Stimulated activated CD8-positive, alpha-beta memory T cell treated with anti-CD3 and anti-CD28 coated beads, Interleukin-4, amount 100 ng/mL, for 4 hours (primary cell): ENCODE measurements at places on chromosomes 11 and 22.

DNA sequence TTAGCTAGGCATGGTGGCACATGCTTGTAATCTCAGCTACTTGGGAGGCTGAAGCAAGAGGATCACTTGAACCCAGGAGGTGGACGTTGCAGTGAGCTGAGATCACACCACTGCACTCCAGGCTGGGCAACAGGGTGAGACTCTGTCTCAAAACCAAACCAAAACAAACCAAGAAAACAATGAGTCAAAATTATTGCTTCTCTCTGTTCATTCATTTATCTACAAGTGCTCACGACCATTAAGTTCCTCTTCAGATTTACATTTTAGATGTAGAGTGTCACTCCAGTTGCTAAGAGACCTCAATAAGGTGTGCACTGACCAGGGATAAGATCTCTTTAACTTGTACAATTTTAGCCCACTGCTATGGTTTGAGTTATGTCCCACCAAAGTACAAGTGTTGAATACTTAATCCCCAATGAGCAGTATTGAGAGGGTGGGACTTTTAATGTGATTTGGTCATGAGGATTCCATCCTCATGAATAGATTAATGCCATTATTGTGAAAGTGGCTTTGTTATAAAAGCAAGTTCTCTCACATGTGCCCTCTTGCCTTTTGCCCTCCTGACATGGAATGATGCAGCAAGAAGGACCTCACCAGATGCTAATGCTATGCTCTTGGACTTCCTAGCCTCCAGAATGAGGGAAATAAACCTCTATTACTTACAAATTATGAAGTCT, 7.8 kb downstream of the HNRNPUL2 start:
- no peak for DNase-seq

DNA sequence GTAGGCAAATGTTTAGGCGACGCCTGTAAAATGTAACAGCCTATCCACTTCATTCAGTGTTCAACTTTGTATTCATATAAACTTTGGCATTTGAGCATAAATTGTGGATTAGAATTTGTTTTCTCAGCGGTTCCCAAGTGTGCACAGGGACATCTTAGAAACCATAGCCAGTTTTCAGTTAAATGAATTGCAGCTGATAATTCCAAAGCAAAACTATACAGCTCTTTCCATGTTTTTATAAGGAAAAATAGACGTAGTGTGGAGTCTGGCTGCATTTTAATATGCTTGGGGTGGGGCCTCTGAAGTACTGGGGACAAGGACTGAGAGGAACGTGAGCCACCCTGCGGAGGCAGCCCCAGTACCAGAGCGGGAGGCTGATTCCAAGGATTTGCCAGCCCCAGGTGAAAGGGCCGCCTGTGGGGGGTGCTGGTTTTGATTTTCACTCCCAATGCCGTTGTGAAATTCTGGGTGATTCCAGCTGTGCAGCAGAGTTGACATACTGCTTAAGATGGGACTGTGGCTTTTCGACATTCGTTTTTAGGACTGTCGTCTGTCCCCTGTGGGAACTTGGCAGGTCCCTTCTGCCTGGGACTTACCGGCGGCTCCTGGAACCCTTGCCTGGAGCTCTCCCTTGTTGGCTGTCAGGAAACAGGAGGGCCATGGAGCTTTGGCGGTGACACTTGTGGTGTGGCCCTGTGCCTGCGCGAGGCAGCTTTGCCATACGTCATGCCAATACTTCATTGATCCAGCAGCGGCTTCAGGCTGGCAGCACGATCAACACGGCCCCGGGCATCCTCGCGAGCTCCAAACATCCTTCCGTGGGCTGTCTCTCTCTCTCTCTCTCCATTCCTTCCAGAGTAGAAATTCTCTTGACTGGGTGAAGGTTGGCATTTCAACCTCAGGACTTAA, 370.9 kb downstream of the TBC1D22A start:
- DNase-seq: no peak

DNA sequence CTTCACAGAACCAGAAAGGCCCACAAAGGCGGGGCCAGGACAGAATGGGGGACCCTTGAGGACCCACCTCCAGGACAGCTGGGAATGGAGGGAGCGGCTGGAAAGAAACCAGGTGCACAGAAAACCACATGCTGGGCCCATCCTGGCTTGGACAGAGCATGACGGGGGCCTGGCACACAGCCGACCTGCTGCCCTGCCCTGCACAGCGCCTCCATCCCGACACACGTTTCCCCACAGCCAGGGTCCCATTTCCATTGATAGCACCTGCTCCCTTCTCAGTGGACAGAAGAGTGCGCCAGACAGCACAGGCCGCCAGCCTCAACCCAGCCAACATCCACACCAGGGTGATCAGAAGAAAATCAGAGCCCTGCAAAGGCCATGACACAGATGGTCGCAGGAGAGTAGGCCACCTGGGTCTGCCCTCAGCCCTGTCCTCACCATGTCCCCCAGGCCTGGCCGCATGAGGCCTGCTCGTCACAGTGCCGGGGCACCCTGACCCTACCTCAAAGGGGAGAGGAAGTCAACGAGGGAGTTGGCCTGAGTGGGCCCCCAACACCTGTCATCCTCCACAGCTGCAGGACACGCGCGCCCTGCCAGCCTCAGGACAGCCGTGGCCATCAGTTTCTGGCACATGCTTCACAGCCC, 28.1 kb downstream of the BRD1 start:
- DNase-seq: no peak

- no peak for DNase-seq
These were observed 18.4 kb upstream of the MYOD1 start for GRCh38 chr11:17700991-17701390.

DNA sequence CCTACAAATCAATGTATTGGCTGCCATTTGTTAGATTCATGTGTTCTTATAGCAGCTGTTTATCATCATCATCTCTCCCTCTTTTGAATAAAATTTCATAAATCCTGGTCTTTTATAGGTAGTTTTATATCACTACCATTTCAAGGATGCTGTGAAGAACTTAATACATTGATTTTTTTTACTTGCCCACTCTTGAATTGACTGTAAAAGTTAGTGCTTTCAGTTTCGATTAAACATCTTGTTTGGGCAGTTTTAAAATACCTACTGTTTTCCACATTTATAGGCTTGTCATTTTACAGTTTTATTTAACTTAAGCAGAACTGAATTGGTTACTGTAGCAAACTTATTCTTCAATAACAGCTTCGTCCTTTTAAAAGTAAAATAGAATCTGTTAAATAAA, 59.5 kb downstream of the TTC17 start:
- no peak for DNase-seq

DNA sequence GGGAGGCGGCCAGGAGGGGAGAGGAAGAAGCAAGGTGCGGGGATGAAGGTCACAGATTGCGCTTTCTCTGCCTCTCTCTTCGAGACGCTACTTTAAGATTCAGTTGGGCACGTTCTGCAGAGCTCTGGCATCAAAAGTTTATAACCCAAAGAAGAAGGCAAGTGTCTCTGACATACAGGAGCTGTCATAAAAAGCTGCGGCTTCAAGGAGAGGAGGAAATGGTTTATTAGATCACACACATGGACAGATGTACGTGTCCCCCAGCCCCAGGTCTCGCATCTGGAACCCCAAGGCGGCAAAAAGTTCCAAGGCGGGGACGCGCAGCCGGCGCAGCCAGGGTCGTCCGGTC, 589.0 kb downstream of the OPCML start:
- no peak for DNase-seq

- no peak for DNase-seq
These were observed 1487.9 kb downstream of the TBC1D22A start for GRCh38 chr22:48250286-48250895.

- DNase-seq: no peak
These were observed 8.5 kb downstream of the SCN2B start for GRCh38 chr11:118167906-118168305.

DNA sequence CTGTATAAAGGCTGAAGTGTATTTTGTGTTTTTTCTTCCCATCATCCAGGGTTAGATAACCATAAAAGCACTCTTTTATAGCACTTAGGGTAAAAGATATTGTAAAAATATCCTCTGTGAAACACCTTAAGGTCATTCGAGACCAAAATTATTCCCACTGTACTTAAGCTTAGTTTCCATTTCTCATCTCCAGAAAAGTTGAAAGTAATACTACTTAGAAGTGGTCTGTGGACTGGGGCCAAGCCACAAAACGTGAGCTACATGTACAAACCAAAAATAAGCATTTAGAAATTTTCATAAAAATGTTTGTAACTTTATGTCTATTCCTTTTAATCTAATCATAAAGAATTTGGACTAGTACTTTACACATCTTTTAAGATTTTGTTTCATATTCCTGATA, 142.0 kb upstream of the NTM start:
- DNase-seq: no peak

DNA sequence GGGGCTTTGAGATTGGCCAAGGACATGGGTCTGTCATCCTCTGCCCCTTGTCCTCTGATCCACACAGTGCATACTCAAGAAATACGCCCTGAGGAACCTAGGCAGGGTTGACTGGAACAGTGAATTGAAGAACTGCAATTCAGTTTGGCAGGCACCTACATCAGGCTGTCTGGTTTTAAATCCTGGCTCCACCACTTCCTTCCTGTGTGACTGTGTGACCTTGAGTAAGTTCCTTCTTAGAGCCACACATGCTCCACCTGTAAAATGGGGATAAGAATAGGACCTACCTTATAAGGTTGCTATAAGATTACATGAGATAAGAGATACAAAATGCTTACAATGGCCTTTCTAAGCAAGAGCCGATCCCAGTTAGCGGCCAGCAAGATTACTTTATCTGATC, 15.8 kb upstream of the TCF20 start:
- no peak for DNase-seq

DNA sequence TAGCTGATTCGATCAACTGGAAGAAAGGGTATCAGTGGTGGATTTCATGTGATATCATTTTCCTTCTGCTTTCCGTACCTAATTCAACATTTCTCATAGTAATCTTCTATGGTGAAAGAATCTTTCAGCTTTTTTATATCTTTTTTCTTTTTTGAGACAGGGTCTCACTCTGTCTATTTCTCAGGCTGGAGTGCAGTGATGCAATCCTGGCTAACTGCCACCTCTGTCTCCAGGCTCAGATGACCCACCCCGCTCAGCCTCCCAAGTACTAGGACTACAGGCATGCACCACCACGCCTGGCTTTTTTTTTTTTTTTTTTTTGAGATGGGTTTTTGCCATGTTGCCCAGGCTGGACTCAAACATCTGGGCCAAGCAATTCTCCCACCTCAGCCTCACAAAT, 18.6 kb upstream of the CHORDC1 start:
- DNase-seq: no peak

- no peak for DNase-seq
These were observed 889 bp upstream of the DMC1 start for GRCh38 chr22:38570779-38571364.

- no peak for DNase-seq
These were observed 15.8 kb downstream of the OR8D1 start for GRCh38 chr11:124297921-124298320.

DNA sequence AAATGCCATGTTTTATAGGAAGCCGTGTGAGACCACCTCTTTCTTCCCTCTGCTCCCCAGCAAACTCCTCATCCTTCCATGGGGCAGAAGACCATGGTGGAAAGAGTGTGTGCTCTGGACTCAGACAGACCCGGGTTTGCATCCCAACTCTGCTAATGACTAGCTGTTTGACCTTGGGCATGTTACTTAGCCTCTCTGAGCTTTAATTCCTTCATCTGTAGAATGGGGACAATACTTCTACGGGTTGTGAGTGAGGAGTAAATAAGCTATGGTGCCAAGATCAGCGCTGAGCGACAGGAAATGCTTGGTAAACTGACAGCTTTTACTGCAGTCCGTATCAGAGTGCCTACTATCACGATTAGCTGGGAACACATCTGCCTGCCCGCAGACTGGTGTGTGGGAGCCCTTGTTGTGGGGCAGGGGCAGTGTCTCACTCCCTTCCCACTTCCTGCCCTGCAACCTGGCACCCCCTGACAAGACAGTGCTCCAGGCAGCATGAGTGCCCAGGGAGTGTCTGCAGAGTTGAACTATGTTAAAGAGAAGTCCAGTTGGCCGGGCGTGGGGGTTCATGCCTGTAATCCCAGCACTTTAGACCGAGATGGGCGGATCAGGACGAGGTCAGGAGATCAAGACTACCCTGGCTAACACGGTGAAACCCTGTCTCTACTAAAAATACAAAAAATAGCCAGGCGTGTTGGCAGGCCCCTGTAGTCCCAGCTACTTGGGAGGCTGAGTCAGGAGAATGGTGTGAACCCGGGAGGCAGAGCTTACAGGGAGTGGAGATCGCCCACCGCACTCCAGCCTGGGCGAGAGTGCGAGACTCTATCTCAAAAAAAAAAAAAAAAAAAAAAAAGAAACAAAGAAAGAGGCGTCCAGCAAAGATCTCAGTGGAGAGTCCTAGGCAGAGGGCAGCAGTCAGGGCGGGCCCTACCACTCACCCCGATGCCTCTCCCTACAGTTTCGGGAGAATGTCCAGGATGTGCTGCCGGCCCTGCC, 2.2 kb downstream of the SEC14L2 start:
- no peak for DNase-seq

- DNase-seq: no peak
These were observed 228.2 kb upstream of the ZC3H12C start for GRCh38 chr11:109864834-109865547.

GRCh38 chr11:15864026-15864805, 492.1 kb downstream of the SOX6 start:
- no peak for DNase-seq

DNA sequence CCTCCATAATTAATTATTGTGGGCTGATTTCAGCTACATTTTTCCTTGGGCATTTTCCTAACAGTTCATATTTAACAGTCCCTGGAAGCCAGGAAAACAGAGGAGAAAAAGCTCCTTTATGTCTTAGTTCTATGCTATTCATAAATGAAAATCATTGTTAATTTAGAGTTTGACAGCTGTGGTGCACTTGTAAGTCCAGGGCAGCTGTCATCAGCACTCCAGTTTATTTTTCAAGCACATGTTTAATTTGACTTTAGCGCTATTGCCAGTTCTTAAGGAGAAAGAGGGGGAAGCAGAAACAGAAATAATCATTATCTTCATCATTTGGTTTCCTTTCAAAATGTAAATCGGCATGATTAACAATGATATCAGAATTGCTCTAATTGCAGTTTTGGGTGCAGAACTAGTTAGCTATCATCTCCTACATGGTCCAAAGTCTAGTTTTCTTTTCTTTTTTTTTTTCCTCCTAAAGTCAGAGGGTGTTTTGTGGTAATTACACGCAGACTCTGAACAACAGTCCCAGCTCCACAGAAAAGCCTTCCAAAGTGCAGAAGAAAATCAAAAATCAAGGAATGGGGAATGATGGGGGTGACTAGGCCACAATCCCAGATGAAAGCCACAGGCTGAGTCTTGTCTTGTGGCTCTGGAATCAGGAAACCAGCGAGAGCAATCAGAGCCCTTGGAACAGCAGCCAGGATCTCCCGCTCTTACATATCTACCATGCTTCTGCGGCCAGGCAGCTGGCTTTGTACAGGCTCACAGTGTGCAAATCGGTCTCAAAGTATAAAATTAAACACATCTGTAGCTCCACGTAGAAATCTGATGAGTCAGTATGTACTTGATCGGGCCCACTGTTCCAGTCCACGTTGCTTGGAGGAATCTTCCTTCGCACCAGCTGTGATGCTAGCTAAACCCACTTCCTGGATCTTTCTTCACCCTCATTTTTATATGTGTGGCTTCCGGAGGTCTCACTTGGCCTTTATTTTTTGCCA, 91.9 kb downstream of the SPON1 start:
- DNase-seq: no peak
